ENCODE measurements at places on chromosomes 7 and 10.

DNA sequence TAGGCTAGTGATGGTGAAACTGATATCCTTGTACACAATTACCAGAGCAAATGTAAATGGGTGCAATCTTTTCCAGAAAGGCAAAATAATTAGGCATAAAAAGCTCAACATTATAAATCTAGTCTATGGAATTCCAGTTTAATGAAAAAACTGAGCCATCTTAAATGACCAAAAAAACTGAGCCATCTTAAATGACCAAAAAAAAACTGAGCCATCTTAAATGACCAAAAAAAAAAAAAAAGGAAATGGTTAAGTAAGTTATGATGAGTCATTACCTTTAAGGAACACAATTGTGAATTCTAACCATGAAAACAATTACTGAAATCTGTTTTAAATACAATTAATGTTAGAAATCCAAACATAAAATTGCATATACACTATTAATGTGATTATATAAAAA lies 25.3 kb downstream of the USP6NL start:
- no peak for DNase-seq

DNA sequence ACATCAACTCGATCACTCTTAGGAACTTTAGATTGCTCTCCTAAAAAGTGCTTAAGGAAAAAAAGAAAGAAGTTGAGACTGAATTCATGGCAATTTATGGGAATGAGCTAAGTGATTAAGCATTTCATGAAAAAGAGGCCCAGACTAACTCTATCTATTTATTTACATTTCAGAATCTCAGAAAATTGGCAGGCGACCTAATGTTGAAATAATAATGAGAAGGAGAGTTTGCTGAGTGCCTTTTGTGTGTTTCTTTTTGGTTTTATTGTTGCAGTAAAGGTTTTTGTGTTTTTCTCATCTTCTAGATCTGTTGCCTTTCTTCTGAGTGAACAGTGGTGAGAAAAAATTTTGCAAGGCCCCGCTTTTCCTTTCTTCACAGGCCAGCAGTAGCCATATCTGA lies 3.8 kb downstream of the GRK5 start:
- no peak for DNase-seq

- DNase-seq = no peak
These were observed 306.2 kb downstream of the FRMD4A start for GRCh38 chr10:14024329-14025202.

DNA sequence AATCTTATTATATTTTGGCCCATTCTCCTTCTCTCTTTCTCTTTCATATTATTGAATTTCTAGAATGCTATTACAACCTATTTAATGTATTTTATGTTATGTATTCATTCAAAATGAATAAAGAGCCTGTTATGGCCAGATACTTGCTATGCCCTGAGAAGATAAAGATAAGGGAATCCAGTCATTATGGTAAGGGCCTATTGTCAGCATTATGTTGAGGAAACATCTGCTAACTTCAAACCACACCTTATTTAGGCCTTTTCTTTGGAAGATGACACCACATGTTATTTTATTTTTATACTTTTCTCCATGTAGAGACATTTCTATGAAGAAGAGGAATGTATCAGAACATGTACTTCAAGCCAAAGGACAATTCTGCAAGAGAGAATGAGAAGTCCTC lies 60.5 kb upstream of the MPP7 start:
- no peak for DNase-seq

GRCh38 chr10:8057636-8058273 lies 3.3 kb downstream of the GATA3 start:
- DNase-seq = no peak

DNA sequence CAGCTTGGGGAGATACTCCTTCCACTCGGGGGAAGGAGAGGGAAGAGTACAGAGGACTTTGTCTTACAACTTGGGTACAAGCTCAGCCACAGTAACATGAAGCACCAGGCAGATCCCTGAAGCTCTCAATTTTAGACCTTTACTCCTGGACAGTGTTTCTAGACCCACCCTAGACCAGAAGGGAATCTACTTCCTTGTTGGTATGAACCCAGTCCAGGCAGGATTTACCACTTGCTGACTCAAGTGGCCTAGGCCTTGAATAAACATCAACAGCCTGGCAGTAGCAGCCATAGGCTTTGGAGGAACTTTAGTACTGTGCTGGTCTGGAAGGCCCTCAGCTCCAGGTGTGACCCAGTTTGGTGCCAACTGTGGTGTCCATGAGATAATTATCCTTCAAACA lies 173.1 kb downstream of the ADRA2A start:
- no peak for DNase-seq

- no peak for DNase-seq
These were observed 166.4 kb downstream of the MAD1L1 start for GRCh38 chr7:2066251-2066919.

GRCh38 chr10:102452672-102453340 lies 1.5 kb upstream of the C10orf95 start:
- DNase-seq = peak; percentile 81

DNA sequence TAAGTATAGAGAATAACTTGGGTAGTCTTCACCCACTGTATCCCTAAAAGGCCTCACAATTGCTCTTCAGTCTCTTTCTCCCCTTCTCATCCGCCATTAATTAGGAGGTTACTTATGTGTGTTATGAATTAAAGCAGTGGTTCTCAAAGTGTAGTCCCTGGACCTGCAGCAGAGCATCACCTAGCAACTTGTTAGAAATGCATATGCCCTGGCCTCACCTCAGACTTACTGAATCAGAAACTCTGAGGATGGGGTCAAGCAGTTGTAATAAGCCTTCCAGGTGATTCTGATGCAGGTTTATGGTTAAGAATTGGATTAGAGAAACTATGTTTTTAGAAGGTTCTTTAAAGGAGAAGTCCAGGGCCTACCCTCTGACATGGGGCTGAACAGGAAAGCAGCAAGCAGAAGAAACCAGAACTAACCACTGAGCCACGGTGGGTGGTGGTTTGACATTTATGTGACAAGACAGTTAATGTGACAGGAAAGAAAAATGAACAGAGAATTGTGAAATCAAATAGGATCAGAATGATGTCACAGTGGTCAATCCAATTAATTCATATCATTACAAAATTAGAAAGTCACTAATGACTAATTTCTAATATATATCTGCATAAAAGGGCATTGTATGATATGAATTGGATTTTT lies 37.6 kb downstream of the ENTPD1 start:
- no peak for DNase-seq

GRCh38 chr7:64192148-64192704 lies 14.8 kb upstream of the ZNF735 start:
- DNase-seq = no peak

DNA sequence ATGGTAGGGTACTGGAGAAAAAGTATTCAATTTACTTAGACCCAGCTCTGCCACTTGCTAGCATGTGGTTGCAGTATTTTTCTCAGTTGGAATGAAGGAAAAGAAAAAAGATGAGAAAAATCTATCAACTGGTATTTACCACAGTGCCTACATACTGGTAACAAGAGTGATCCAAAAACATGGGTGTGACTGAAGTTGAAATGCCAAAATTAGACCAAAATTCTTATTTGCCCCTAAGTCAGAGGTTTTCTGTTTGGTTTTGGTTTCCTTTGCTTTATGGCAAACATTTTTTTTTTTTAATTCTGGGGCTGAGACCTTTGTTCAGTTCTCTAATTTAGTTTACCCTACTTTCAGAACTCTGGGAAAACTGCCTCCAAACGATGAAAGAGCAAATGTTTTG lies 12.3 kb downstream of the HYCC1 start:
- DNase-seq = no peak
